ENCODE measurements at places on chromosomes 5 and 9.

DNA sequence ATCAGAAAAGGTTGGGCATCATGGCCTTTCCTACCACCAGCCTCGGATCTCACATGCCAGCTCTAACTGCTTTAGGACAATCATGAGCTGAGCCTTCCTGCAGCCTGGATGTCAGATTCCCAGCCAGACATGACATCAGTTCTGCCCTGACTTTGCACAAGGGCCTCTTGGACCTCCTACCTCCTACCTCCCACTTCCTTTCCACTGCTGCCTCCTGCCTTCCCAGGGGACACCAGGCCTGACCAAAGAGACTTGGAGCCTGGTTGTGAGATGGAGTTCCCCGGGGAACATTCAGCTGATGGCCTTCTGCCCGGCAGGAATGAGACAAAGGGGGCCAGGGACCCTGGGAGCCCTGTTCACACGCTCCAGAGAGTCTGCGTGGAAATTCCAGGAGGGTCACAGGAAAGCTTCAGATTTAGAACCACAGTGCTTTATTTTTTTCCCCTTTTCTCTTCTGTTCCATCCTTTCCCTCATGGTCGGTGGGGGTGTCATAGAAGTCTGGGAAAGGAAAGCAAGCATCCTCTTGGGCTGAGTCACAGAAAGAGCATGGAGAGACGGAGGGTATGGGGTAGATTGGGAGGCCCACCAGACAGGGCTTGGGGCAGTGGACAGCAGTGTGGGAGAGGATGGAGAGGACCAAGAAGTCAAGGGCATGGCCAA, 35.4 kb upstream of the IL17B start:
- DNase-seq = no peak

DNA sequence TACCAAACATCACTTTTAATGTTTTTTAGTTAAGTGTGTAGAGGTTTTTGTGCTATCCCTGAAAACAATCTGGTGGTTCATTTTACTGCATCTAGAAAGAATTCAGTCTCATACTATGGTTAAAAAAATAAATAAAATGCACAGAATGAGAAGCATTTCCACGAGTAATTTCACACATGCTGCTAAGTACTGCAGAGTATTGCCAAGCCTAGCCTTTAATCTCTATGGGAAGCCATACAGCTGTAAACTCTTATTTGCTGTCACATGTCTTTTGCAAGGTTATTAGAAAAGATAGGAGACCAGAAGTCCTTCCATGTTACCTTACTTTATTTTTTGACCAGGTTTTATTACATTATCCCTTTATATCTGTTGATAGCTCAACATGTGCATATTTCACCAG, 37.6 kb upstream of the MAN2A1 start:
- DNase-seq = no peak

DNA sequence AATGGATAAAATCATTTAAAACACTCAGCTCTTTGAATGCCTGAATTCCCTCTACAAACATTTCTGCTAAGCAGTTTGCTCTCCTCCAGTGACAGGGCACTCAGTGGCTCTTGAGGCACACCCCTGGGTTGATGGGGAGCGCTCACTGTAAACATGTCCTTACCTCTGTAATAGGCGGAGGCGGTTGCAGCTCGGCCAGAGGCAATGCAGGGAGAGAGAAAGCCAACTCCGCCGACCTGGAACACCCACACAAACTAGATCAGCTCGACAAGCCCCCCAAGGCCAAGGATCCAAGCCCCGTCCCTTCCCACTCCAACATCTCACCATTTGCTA, 329 bp downstream of the CDC23 start:
- no peak for DNase-seq

GRCh38 chr9:14402583-14402982, 88.6 kb upstream of the NFIB start:
- DNase-seq = no peak

DNA sequence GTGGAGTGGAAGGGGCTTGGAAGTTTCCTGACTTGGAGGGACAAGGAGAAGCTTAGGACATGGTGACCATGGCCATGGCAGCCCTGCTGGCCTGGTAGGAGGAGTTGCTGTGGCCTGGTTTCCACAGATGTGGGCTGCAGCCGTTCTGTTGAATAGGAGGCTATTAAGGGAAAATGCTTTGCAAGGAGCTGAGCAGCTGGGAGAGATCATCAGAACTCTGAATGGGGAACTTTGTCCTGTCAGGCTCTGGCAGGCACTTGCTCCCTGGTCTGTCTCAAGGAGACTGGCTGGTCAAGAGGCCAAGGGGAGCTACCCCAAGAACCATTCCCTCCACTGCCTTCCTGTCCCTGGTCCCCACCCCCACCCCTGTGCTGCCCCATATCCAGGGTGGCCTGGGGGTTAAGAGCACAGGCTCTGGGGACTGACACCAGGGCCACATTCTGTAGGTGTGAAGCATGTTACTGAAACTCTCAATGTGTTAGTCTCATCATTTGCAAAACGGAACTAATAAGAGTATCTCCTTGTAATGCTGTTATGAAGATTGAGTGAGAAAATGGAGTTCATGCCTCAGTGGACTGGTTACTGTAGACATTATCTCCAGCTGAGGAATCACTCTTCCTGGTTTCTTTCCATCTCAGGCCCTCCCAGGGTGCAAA, 84.0 kb upstream of the ARAP3 start:
- no peak for DNase-seq

DNA sequence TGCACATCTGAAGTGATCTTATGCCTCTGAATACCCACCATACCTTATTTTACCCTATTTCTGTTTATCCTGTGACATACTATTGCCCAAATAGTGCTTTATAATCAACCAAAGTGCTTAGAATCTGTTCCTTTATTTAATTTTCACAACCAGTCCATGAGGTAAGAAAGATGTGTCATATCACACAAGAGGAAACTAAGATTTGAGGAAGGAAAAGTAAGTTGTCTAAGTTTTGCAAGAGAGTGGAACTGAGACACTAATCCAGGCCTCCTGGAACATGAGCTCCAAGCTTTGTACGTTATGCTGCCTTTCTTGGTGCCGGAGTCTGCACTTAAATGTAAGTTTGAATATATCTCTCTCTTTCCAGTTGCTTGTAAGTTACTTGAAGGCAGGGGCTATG, 17.2 kb downstream of the KDM3B start:
- DNase-seq = no peak

DNA sequence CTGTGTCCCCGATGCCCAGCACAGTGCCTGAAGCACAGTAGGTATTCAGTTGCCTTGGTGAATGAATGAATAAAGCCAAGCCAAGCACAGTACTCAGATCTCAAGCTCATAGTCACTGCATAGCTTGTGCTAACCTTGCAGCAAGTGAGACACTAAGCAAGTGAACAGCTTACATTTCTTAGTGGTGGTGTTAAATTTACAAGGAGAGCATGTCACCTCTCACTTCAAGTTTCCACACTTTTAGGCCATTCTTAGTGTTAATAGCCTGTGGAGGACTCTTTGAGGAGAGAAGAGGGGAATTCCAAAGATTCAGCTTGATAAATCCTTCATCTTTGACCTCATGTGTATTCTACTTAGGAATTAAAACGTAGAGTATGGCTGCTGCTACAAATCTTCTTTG, 104.7 kb downstream of the C9orf152 start:
- DNase-seq = no peak

DNA sequence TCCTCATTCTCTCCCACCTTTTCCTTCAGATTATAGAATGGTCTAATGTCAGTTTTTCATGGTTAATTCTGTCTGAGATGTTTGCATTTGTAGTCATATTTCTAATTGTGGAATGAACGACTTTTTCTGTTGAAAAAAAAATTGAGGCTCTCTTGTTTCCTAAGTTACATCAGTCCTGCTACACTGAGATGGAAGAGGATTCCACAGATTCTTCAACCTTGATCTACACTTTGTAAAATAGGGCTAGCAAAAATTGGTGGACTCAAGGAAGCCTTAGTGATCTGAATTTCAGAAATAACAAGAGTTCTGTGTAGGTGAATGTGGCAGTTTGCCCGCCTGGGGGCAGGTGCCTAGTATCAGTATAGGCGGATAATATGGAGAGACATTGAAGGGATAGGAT, 51.9 kb downstream of the ERBIN start:
- no peak for DNase-seq

GRCh38 chr5:54608423-54609085, 91.0 kb downstream of the SNX18 start:
- DNase-seq = no peak

DNA sequence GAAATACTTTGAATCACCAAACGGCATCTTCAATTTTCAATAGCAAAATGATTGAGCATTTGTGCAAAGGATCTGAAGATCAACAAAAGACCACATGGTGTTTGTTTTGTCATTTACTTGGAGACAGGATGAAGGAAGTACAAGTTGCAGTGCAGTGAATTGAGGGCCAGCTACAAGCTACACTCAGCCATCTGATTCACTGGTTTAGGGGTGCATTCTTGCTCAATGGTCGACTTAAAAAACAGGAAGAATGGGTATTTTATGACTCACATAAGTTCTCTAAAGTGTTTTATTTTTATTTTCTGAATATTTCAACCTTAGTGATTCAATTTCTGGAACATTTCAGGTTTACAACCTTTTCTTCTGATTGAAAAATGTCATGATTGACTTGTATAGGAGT, 412.1 kb upstream of the ADAMTSL1 start:
- no peak for DNase-seq

- DNase-seq = no peak
Measured at GRCh38 chr9:38096238-38096805, 27.3 kb upstream of the SHB start.

DNA sequence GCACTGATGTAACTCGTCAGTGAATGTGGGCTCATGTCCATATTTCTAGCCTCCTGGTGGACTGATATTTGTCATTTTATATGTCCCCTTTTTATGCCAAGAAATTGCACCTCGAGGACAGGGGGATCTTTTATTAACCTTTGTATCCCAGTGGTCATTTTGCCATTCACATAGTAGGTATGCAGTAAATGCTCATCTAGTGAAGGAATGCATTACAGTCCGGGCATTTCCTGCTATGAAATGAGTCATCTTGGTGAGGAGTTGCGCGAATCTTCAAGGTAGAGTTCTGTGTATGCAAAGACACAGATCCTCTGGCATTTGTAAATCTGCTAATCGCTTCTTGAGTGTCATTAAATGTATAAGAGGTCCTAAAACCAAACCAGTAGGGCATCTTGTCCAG, 755.5 kb upstream of the ADAMTS16 start:
- DNase-seq = no peak

DNA sequence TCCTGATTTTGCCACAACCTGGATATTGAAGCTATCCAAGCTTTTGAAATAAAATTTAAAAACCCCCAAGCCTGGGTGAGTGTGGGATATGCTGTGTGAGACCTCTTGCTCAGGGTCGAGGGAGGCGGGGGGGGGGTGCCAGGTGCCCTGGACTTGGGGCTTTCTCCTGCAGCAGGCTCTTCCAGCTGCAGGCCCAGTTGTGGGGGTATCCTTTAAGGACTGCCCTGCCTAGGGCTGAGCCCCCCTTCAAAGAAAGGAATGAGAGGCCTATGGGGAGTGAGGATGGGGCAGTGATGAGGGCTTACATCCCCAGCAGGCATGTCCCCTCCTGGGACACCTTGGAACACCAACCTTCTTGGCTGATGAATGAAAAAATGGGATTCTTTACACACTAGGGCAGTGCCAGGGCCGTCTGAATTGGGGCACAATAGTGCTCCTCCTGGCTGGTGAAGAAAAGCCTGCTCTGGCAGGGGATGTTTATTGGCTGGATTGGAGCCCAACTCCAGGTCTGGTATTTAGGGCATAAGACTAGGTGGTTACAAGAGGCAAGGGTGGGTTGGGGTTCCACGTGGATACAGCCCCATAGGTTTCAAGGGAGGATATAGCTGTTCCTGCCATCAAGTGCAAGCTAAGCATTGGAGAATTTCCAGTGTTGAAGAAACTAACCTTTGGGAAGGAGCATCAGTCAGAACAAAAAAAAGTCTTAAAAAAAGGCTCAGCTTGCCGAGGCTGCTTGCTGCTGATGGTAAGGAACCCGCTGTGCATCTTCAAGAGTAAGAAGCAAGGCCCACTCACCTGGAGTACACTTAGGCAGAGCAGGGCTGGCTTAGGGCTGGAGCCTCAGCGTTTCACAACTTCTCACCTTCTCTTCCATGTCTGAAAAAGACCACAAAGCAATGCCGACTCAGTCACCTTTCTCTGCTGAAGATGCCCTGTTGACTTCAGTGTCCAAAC, 7.0 kb downstream of the HNRNPAB start:
- DNase-seq = no peak

DNA sequence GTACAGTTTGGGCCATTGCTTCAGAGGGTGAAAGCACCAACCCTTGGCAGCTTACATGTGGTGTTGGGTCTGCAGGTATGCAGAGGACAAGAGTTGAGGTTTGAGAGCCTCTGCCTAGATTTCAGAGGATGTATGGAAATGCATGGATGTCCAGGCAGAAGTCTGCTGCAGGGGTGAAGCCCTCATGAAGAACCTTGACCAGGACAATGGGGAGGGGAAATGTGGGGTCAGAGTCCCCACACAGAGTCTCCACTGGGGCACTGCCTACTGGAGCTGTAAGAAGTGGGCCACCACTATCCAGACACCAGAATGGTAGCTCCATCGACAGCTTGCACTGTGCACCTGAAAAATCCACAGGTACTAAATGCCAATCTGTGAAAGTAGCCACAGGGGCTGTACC, 113.6 kb upstream of the SPATA31C2 start:
- DNase-seq = no peak

DNA sequence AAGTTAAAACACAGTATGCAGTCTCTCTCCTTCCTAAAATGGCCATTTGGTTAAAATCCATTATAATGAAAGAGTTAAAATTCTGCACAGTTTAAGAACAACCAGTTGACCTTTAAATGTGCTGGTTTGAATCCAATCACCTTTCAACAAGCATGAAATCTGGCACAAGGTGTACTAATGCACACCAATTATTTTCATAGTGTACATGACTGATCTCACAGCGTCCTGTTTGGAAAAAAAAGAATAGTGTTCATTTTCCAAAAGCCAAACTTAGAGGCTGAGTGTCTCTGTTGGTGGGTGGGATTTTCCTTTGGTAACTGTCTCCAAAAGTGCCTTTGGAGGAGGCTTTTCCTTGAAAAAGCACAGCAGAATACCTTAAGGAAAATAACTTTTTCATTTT, 180.6 kb downstream of the DEPDC1B start:
- DNase-seq = no peak

DNA sequence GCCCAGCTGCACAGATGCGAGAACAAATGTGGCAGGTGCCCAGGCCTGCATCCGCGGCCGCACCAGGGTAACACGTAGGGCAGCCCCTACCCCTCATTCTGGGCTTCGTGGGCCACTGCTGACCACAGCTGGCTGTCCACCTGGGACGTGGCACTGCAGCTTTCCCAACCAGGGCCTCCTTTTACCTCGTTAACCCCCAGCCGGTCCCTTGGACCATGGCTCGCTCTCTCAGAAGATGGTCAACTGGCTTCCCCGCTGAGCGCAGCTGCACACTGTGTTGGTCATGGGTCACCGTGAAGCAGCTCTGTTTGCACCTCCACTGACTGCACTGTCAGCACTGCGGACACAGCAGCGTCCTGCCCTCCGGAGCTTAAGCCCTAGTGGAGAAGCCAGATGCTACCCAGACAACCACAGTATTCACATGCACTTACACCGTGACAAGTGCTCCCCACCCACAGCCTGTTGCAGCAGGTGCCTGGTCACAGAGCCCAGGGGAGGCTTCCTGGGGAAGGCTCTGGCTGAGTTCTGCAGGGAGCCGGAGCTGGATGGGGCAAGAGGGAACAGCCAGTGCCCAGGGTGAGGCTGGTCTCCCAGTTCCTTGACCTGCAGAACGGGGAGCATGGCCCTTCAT, 10.5 kb upstream of the PLEKHG4B start:
- DNase-seq = no peak

GRCh38 chr9:37324261-37324683, 98.2 kb upstream of the GRHPR start:
- DNase-seq = no peak
